Mesothelial cell of epicardium (in vitro differentiated cells): ENCODE measurements at places on chromosomes 7 and 10. TPM values are rescaled to one million over a fixed set of nuclear protein-coding genes. Genes with fewer than 3 reads are reported as not detected.

GRCh38 chr10:43000651-43001426 lies 76.0 kb upstream of the RET start:
- H3K27me3 ChIP-seq = peaks cover 18% of the 10 kb centered on the region
- no peak for DNase-seq
- H3K4me1 ChIP-seq = no peaks in the 10 kb centered on the region
- H3K27ac ChIP-seq = no peak overlapping the region
- H3K36me3 ChIP-seq = no peaks in the 10 kb centered on the region
- no peak overlapping the region for H3K4me3 ChIP-seq

FAM107B gene
- 19.9 to 23.9 TPM (median 23.5 TPM) in 3 replicates for total RNA-seq

DNA sequence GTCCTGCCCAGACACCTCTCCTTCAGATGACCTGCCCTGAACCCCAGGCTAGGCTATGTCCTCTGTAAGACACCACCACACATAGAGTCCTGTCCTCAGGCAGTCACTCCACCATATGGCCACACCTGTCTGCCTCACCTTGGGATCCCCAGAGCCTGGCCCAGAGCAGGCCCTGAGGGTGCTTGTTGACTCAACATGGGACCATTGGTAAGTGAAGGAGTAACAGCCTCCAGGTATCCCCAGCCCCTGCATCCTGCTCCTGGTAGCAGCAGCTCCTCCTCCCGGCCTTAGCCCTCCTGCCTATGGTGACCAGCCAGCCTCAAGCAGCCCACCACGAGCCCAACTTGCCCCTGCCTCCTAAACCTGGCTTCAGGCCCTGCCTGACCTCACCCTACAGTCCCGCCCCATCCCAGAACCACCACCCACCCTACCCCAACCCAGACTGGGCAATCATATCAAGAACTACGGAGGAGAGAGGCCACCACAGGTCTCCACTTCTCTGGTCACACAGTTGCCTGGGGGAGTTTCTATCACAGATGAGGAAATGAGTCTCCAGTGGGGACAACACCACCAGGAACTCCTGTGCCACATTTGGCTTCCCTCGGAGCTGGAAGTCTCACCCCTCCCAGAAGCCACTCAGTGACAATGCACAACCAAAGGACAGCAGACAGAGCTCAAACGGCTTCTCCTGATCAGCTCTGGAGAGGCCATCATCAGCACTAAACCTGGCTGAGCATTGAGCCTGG lies 136.6 kb downstream of the GRID1 start:
- no peak overlapping the region for H3K4me3 ChIP-seq
- no peaks in the 10 kb centered on the region for H3K36me3 ChIP-seq
- peaks cover 7% of the 10 kb centered on the region for H3K4me1 ChIP-seq
- no peak overlapping the region for H3K27ac ChIP-seq
- DNase-seq = no peak

GRCh38 chr10:130137090-130137448 lies 878 bp downstream of the GLRX3 start:
- H3K4me3 ChIP-seq = peak overlapping the region; percentile 84
- peak overlapping the region; percentile 92 for H3K27ac ChIP-seq
- no peaks in the 10 kb centered on the region for H3K27me3 ChIP-seq
- peaks cover 31% of the 10 kb centered on the region for H3K4me1 ChIP-seq
- peaks cover 1% of the 10 kb centered on the region for H3K36me3 ChIP-seq

GRCh38 chr10:10489805-10490571 lies 527.7 kb upstream of the CELF2 start:
- no peaks in the 10 kb centered on the region for H3K27me3 ChIP-seq
- H3K27ac ChIP-seq = no peak overlapping the region
- H3K4me1 ChIP-seq = peaks cover 6% of the 10 kb centered on the region
- no peak overlapping the region for H3K4me3 ChIP-seq

- no peak for DNase-seq
- peaks cover 11% of the 10 kb centered on the region for H3K36me3 ChIP-seq
- no peaks in the 10 kb centered on the region for H3K27me3 ChIP-seq
- H3K4me1 ChIP-seq = peaks cover 4% of the 10 kb centered on the region
Measured at GRCh38 chr7:87316846-87317552, 28.5 kb upstream of the CROT start.

DNA sequence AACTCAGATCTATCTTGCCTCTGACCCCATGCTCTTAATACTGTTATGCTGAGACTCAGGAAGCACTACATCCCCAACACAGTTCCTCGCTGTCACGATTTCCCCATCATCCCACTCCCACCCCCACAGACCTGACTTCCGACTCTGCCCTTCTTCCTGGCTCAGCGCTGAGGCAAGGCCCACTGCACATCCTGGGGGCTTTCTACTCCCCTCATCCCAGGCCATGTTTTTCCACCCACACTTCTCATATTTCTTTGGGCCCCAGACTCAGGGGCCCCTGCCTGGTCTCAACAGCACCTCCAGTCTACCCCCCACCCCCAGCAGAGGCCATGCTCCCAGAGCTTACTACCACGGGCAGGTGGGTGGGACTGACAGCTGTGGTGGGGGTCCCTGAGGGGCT lies 7.7 kb upstream of the NDST2 start:
- DNase-seq = no peak
- H3K4me1 ChIP-seq = peaks cover 6% of the 10 kb centered on the region
- H3K4me3 ChIP-seq = no peak overlapping the region
- no peaks in the 10 kb centered on the region for H3K27me3 ChIP-seq
- peaks cover 19% of the 10 kb centered on the region for H3K36me3 ChIP-seq
- H3K27ac ChIP-seq = peak overlapping the region; percentile 35

ZNF518A gene
- 40.7 to 41.3 TPM (median 41.0 TPM) in 3 replicates for total RNA-seq

DNA sequence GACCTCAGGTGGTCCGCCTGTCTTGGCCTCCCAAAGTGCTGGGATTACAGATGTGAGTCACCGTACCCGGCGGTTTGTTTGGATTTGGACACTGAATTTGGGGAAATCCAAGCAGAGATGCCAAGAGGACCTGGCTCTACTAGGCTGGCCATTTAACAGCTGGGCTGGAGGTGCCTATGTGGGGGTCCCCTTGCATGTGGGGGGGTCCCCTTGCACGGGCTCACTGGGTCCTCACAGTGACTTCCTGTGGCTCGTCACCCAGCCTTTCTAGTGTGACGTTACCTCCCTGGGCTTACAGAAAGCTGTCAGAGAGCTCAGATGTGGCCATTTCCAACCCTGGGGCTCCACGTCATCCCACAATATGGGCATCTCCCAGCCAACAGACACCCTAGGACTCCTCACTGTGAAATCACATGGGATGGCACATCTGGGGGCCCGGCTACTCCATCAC lies 49.3 kb upstream of the GNA12 start:
- H3K27me3 ChIP-seq = no peaks in the 10 kb centered on the region
- H3K36me3 ChIP-seq = no peaks in the 10 kb centered on the region
- no peak overlapping the region for H3K27ac ChIP-seq
- H3K4me1 ChIP-seq = no peaks in the 10 kb centered on the region
- no peak overlapping the region for H3K4me3 ChIP-seq
- no peak for DNase-seq

LIPM gene
- total RNA-seq = not detected in 3 replicates

HABP2 gene
- total RNA-seq = 0.13 TPM in 1 of 3 replicates, not detected in the others

DNA sequence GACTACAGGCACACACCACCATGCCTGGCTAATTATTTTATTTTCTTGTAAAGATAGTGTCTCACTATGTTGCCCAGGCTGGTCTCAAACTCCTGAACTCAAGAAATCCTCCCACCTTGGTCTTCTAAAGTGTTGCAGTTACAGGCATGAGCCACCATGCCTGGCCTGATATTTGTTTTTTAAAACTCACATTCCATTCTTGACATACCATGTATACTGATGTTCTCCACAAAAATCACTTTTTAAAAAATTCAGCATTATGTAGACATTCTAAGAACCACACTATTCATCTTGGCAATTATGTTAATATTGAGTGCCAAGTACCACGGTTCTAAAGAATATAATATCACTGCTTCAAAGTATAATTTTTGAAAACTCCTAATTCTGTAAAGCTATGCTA lies 43.5 kb downstream of the IDE start:
- H3K27ac ChIP-seq = no peak overlapping the region
- no peak overlapping the region for H3K4me3 ChIP-seq
- no peak for DNase-seq
- H3K36me3 ChIP-seq = peaks cover 25% of the 10 kb centered on the region

DNA sequence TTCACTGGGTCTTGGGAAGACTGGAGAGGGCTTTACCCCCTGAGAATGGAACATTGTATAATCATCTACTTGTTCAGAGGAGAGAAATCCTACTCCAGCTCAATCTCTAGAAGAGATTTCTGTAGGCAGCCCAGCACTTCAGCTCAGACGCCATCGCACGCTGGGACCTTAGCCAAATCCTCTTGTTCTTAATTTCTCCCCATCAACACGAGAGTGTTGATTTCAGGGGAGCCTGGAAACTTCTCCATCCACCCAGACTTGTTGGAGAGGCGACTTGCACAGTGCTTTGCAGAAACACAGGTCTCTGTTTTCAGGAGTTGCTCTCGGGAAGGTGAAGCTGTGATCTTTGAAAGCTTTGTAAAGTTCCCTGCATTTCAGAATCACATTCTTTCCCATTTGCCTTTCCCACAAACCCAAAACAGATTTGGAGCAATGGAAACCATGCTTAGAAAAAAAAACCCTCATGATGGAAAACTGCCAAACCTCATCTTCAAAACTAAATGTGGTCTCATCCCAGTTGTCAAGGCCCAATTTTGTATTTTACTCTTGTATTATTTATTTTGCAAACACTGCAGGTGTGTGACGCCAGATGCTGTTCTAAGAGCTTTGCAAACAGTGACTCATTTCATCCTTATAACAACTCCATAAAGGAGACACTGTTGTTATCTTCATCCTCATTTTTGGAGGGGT lies 60.9 kb downstream of the CALML3 start:
- no peak for DNase-seq
- no peaks in the 10 kb centered on the region for H3K27me3 ChIP-seq
- peaks cover 3% of the 10 kb centered on the region for H3K36me3 ChIP-seq
- H3K27ac ChIP-seq = peak overlapping the region; percentile 63
- peaks cover 66% of the 10 kb centered on the region for H3K4me1 ChIP-seq

DNA sequence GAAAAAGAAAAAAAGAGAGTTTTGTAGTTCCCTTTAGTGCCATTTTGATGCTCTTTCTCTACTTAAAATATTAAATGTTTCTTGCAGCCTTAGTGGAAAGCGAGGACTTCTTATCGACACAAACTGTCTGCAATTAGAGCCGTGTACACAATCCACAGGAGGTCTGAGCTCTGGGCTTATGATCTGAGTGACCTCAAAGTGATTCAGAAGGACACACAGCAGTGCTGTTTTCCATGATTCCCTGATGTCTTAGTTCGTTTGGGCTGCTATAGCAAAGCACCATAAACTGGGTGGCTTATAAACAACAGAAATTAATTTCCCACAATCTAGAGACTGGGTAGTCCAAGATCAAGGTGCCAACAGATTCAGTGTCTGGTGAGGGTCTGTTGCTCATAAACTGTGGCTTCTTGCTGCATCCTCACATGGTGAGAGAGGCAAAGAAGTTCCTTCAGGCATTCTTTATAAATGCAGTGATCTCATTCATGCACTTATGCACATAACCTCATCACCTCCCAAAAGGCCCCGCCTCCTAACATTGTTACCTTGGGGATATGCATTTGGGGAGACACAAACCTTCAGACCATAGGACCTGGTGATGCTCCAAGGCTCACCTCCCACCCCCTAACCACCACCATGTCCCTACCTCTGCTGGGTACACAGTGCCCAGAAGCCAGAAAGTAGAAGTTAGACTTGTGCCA lies 204.5 kb upstream of the GHITM start:
- no peak overlapping the region for H3K4me3 ChIP-seq
- peaks cover 2% of the 10 kb centered on the region for H3K4me1 ChIP-seq
- no peak for DNase-seq
- no peaks in the 10 kb centered on the region for H3K36me3 ChIP-seq
- no peak overlapping the region for H3K27ac ChIP-seq

DNA sequence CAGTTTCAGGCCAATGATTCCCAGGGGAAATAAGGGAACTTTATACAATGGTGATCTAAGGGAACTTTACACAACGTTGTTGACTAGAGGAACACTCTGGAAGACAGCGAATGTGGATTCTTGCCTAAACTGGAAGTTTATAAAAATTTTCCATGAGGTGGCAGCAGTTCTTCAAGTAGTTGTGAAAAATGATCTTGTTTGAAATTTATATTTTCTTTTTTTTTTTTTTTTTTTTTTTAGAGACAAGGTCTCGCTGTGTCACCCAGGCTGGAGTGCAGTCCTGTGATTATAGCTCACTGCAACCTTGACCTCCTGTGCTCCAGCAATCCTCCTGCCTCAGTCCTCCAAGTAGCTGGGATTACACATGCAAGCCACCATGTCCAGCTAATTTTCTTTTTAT lies 32.1 kb upstream of the GTF2I start:
- H3K36me3 ChIP-seq = no peaks in the 10 kb centered on the region
- H3K4me3 ChIP-seq = no peak overlapping the region
- H3K4me1 ChIP-seq = peaks cover 13% of the 10 kb centered on the region
